ENCODE measurements at places on chromosomes 3 and 15.

- DNase-seq: peak; percentile 91
Observed at GRCh38 chr3:189937302-189938127, 183.2 kb downstream of the P3H2 start.

DNA sequence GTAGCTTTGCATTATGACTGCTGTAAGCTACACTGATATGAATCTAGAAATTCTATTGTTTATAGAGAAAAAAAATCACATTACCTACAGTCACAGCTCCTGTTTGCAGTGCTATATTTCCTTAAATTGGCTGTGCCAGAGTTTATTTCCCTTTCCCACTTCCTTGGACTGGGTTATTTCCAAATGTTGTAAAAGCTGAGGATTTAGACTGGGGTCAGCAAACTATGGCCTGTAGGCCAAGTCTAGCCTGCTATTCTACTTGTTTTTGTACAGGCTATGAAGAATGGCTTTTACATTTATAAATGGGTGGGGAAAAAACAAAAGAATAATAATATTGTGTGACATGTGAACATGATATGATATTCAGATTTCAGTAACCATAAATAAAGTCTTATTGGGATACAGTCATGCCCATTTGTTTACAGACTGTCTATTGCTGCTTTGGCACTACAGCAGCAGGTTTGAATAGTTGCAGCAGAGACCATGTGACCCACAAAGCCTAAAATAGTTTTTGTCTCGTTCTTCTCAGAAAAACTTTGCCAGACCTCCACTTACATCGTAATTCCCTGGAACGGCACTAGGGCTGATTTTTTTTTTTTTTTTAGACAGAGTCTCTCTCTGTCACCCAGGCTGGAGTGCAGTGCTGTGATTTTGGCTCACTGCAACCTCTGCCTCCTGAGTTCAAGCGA is 7.8 kb downstream of the GLDN start:
- DNase-seq: peak; percentile 26

DNA sequence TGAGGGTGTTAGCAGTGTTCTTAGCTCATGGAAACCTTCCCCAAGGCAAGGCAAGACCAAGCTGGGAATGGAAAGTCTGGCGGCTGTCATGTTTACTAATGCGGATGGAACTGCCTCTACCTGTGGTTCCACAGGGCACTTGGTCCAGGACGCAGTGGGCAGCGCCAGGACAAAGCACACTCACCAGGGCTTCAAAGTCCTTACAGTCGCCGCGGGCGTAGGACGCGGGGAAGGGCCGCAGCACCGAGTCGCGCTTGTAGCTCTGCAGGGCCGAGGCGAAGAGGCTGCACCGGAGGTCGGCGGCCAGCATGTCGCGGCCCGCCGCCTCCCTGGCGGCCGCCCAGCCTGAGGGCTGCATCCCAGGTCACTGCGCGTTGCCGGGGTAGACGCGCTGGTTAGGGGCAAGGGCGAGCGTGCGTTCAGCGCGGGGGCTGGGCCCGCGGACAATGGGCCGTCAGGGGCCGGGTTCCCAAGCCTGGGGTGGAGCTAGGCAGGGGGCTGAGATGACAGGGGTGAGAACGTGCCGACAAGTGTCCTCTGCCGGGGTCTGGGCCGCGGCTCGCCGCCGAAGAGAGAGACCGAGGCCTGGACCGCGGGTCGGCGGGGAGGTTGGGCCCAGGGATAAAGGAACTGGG is 497 bp downstream of the PARP16 start:
- peak; percentile 63 for DNase-seq

GRCh38 chr3:133367403-133367802 is 32.5 kb upstream of the BFSP2 start:
- no peak for DNase-seq

DNA sequence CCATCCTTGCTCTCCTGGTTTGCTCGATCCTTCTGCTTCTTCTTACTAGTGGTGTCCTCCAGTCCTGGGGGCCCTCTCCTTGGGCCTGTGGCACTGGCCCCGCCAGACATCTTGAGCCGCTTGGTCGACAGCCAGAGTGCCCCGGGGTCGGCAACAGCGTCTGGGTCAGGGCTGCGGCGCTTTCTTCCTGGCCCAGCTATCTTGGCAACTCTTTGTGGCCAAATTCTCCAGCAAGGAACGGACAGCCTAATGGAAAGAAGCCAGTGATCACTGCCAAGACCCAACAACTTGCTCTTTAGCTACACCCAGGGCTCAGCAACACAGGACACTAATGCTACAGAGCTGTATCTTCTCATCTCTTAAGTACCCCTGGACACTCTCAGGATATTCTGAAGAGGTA is 1.6 kb downstream of the USP19 start:
- DNase-seq: no peak

DNA sequence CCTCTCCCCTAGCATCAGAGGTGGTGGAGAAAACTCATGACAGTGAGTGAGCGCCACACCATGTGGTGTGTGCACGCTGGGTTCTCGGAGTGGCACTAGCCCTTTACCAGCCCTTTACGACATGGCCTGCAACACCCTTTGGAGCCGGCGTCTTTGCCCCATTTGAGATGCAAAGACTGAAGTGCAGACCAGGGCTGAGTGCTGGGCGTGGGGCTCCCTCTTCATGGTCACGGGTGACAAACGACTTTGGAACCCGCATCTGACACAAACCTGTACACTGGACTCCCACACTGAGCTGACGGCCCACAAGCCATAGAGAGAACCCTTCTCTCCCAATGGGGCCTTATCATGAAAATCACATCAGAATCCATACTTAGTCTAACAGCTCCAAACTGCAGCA is 76.8 kb upstream of the ALDH1L1 start:
- DNase-seq: no peak

Data from AG20443 (cell line).